ENCODE measurements at places on chromosomes 3 and 15.

DNA sequence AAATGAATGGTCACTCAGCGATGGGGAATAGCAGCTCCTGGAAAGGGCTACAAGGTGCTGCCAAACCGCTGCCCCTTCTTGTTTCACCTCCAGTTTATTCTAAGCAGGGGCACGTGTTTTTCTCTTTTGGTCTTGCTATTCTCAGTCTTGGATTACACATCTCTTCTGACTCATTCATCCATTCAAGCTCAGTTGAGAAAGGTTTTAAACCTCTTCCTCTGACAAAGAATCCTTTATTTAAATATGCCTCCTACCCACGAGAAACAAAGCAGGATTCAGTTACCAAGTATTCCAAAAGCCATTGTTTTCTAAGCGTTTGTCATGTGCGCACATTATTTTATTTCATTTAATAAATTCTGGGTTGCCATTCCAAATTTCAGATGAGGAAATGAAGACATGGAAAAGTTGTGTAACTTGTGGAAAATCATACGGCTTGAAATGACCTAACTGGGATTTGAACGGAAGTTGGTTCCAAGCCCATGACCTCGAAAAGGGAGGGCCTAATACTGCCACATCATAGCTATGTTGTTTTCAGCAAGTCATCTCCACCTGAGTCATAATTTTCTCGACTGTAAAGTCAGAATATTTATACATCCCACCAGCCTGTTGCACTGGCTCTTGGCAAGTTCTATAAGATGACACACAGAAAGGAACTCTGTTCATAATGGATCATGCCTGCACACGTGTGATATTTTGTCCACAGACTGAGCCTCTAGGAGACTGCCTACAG lies 292.0 kb upstream of the SLCO3A1 start:
- DNase-seq = peak; percentile 24

DNA sequence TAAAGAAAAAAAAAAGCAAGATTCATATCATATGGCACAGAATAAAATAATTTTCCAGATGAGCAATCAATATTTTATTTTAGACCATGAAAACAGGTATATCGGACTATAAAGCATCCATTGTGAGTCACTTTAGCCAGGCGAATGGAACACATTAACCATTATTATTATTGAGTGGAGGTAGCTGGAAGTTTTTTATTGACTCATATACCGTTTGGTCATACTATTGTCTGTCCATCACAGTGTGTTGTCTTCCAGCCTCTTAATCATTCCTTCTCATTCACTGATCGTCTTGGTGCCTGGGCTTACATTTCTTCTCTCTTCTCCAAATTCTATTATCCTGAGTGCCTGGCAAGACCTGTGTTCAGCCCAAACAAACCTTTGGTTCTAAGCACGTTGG lies 634.8 kb downstream of the MECOM start:
- DNase-seq = no peak

- no peak for DNase-seq
Observed at GRCh38 chr3:75906555-75907112, 121.3 kb upstream of the ZNF717 start.

GRCh38 chr3:190338717-190339116 lies 16.5 kb upstream of the CLDN1 start:
- no peak for DNase-seq

DNA sequence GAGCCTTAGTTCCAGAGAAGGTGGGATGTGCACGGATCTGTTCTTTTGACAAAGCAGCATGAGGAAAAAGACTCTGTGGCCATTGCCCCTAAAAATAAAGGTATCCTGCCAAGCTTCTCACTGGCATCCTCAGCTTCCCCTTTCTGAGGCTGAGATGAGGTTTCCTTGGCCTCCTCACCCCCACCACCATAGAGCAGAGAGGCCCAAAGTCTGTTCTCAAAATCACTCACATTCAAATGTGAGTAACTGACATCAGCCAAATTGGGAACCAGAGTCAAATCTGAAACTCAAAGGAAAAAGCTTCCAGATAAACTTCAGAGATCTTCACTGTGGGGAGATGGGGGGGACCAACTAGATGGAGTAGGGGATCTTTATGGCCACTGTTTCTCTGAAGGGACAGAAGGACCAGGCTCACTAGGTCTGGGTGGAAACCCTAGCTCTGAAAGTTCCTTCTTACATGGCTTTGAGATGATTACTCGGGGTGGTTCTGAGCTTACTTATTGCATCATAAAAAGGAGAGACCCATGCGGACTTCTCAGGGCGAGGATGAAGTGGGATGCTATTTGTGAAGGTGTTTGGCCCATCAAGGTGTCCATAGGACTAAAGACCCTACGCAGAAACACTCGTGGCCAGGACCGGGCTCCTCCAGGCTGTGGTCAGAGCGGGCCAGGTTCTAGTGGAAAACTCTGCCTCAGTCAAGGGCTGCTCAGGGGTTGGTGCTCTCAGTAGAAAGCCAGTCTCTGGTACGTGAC lies 61.5 kb upstream of the MEF2A start:
- no peak for DNase-seq

GRCh38 chr3:32109256-32109655 lies 2.8 kb downstream of the GPD1L start:
- DNase-seq = no peak

DNA sequence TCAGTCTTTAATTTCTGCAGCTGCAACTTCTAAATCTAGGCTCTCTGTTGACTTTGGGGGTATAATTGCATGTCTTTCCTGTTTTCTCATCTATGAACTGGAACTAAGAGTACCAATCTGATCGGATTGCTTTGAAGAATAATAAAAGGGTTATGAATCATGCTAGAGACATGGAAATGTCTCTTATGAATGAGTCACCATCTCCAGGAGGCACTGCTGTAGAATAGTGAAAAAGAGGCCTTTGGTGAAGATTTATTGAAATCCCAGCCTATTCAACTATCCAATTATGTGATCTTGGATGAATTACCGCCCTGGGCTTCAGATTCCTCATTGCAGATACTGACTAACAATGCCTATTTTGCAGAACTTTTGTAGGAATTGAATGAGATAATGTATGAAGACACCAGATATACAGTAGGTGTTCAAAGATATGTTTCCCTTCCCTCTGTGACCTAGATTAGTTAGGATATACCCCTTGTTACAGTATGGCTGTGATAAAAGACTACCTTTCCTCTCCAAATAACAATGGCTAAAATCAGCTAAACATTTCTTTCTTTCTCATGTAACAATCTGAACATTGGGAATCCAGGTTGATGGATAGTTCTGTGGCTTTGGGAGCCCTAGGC lies 11.5 kb upstream of the CMTM8 start:
- no peak for DNase-seq

DNA sequence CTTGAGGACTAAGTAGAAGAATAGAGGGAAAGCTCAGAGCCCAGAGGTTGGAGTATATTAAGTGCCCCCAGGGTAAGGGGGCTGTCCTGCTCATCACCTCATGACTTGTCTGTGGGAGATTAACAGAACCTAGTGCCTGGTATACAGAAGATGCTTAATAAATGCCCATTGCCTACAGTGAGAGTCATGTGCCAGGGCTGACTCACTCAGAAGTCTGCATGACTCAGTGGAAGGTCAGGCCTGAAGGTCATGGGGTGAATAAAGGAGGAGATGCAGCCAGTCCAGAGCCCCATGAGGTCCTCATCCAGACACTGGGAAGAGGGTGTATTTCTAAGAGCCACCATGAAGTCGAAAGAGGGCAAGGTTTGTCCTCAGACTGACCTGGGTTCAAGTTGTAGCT lies 62.5 kb upstream of the TLE3 start:
- no peak for DNase-seq

- DNase-seq = no peak
Observed at GRCh38 chr3:130850044-130850797, 43.7 kb upstream of the ATP2C1 start.

GRCh38 chr3:83946554-83946953 lies 1012.2 kb upstream of the CADM2 start:
- no peak for DNase-seq

DNA sequence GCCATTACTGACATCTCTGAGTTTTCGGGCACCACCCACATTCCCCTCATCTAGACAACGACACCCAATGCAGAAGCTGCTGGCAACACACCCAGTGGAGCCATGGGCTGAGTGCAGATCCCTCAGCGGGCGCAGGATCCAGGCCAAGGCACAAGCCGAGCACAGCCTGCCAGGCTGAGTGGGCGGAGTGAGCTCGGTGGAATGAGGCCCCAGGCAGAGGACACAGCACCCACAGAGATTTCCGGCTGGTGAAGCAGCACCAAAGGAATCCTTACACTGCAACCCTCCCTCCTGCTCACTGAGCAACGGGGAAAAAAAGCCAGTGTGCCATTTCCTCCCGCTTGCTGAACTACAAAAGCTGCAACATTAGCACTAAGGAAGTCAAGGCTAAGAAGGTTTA lies 34.3 kb downstream of the ZMAT3 start:
- peak; percentile 72 for DNase-seq

- no peak for DNase-seq
Observed at GRCh38 chr15:64521201-64521600, 60.8 kb downstream of the ZNF609 start.

DNA sequence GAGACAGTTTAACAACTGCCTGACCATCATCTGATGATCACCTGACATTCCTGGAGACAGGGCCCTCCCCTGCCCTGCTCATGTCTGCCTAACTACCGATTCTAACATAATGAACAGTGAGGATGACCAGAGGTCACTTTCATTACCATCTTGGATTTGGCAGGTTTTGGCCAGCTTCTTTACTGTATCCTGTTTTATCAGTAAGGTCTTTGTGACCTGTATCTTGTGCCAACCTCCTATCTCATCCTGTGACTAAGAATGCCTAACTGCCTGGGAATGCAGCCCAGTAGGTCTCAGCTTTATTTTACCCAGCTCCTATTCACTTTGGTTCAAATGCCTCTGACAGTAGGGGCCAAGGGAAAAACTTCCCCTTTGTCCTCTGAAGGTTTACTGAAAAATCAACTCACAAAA lies 40.2 kb downstream of the METTL6 start:
- DNase-seq = no peak

GRCh38 chr15:20358779-20359414 lies 182.7 kb downstream of the GOLGA6L6 start:
- no peak for DNase-seq

- no peak for DNase-seq
Observed at GRCh38 chr15:92954578-92954977, 54.5 kb downstream of the CHD2 start.

- peak; percentile 81 for DNase-seq
Observed at GRCh38 chr3:100073714-100074307, 40.5 kb downstream of the FILIP1L start.

- no peak for DNase-seq
Observed at GRCh38 chr15:47409038-47409437, 308.3 kb upstream of the SEMA6D start.

DNA sequence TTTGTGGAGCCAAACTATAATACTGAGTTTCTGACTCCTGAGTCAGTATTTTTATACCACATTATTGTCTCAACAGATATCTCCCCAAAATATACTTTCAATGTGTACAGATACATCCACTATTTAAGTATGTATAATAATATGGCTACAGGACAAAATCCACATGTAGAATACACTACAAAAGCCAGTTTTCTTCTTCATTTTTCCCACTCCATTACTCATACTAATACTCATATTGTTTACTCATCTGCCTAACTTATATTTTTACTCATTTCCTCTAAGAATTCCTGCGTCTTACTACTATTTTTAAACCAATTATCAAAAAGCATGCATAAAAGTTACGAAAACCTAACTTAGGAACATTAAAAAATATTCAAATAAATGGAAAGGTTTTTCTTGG lies 440.8 kb downstream of the ZNF385D start:
- DNase-seq = no peak

DNA sequence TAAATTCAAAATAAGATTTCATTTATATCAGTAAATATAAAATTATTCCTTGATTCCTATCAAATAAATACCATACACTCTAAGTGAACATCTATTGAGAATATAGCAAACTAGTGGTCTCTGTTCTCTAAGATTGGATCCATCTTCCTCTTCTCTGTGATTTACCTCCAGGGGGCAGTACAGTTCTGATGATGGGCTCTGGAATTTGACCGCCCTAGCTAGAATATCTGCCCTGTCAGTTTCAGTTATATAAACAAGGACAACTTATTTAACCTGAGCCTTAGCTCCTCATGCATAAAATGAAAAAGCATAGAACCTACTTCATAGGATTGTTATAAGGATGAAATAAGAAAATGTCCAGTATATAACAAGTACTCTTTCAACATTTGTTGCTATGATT lies 171.1 kb upstream of the CCDC54 start:
- no peak for DNase-seq

GRCh38 chr15:60323322-60323721 lies 74.5 kb downstream of the ANXA2 start:
- DNase-seq = no peak

DNA sequence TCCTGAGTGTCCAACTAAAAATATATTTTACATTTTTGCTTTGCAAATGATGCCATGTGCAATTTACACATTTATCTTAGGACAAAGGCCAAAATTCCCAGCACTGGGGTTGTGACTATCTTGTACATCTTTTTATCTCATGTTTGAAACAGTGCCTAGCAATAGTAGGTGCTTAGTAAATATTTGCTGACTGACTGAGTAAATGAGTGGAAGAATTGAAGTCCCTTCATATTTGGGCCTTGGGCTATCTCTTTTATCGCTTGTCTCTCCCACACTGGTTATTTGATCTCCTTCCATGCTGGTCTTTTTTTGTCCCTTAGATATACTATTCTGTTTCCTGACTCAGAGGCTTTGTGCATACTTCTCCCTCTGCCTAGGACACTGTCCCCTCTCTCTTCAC lies 213.1 kb upstream of the GOLGA6L4 start:
- no peak for DNase-seq

DNA sequence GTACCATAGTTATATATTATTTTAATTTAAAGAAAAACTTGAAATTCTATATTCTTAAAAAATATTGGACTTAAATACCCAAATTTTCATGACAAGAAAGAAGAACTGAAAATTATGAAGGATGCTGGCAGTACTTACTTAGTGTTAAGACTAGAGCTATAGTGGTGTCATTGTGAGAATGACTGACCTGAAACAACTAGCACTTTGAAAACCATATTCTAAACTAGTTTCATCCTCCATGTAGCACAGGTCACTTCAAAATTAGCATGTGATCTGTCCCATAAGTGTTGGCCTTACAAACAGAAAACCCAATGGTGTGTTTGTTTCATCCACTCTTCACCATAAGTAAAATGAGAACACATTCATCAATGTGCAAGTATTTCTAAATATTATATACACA lies 208.6 kb downstream of the ZIC4 start:
- no peak for DNase-seq

GRCh38 chr3:189813647-189814240 lies 182.6 kb downstream of the TP63 start:
- DNase-seq = no peak

DNA sequence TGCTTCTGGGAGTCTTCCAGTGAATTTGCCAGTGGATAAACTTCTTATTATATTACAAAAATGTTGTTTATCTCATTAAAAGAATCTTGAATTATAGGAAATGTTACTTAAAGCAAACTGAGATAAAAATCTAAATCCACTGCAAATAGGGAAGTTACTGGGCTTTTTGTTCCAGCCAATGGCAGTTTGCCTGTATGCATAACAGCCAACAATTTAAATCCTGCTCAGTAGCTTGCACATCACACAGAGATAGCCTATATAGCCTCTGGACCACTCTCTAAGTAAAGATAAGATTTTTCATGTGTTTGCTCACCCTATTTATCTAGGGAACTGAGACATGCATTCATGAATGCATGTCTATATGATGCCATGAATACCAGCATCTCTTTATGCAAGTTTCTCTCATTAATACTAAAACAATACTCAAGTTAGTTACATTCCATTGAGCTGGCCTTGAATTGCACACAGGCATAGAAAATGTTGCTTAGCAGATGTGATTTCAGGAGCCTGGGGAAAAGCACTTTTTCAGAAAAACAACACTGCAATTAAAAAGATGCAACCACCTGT lies 92.1 kb upstream of the GPR149 start:
- no peak for DNase-seq

Data from BJ (cell line).